ENCODE measurements at places on chromosomes 3 and 15.
A peak's percentile ranks its signal among the peaks of the same experiment; 100 is the strongest.

DNA sequence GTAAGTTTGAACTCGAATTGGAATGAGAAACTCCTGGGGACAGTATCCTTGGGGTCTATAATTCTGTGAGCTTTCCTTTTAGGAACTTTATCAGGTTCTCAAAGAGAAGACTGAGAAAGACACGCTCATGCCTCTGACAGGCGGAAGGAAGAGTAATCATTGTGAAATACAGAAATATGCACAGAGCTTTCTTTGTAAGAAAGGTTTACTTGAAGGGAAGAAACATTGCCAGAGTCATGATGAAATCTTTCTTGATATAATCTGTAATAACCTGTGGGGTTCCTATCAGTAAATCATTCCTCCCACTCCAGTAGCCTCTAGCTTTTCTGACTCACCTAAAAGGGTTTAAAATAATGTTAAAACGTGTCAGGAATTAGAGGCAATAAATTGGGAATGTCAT is 83.6 kb upstream of the CCDC39 start:
- DNase-seq = no peak

- no peak for DNase-seq
Measured at GRCh38 chr3:138578141-138578540, 15.9 kb downstream of the CEP70 start.

GRCh38 chr3:10547841-10548783 is 42.7 kb upstream of the ATP2B2 start:
- DNase-seq = no peak

- DNase-seq = no peak
Measured at GRCh38 chr3:187686621-187687273, 15.6 kb downstream of the RTP2 start.

DNA sequence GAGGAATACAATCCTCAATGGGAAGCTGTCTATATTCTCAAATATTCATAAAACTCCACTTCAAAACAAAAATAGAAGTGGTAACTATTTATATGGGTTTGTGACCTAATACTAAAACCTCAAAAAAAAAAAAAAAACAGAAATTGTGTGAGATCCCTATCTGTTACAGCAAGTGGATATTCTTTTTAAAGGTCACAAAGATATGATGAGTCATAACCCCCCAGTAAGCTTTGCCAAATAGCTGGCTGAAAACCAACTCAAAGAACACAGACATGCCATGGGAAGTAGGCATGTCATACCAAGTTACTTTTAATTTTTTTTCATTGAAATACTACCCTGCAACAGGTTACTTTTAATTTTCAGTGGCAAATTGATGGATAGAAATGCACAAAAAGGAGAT is 62.5 kb downstream of the CBLB start:
- peak; percentile 18 for DNase-seq

DNA sequence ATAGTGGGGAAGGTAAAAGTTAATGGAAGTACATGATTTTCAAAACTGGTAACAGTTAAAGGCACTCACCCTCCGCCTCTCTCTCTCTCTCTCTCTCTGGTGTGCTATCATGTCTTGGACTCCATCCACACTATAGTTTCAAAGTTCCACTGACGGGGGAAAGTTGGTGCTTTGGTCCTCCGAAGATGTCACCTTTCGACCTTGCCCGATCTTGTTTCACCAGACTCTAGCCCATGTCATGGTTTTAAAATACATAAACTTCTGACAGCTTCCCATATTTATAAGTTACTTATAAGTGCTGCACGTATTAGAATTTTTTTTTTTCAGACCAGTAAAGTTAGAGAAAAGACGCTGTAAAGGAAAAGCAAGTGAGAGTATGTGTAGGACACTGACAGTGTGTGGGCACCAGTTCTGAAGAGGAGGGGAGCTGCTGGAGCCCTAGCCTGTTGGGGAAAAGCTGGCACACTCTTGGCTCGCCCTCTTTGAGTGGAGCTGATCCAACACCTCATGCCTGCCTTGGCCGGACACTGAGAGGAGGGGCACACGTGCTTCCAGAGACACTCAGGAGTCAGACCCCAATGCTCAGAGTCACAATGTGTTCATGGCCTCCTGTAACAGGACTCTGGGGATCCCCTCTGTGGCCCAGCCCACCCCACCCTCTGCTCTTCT is 200.5 kb upstream of the TPM1 start:
- no peak for DNase-seq
